Jurkat, Clone E6-1 (cell line): ENCODE measurements at places on chromosomes 7 and 10.

DNA sequence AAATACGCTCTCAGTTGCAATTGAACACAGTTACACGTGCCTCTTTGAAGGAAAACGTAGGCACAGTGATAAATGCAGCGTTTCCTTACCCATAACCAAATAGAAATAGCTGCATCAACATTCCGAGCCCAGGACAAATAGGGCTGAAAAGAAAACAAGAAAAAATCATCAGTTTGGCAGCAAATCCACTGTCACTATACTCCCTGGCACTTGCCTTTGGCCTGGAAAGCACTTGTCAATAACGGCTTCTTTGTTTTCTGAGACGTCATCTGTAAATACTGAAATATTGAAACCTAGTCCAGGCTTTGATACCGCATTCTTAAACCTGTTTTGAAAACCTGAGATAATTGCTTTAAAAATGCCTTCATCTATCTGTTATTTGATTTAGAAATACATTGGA lies 167.2 kb upstream of the AKR1E2 start:
- DNase-seq = no peak

DNA sequence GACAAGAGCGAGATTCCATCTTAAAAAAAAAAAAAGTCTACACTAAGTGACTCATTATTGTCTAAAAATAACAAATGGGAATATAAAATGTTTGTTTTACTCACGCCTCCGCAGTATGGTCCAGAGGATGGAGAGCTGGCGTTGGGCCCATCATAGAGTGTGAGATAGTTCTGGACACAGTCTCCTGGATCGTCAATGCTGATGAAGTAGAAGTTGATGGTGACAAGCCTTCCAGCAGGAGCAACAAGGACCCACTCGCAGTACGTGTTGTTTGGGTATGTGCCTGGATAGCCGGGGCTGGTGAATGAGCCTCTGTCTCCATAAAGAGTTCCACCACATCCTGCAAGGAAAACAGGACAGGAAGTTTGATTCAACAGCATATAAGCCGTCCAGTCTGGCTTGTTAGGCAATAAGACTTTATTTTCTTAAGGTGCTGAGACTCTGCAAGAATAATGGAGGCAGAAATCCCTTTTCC lies 11.5 kb upstream of the RSU1 start:
- DNase-seq = no peak

DNA sequence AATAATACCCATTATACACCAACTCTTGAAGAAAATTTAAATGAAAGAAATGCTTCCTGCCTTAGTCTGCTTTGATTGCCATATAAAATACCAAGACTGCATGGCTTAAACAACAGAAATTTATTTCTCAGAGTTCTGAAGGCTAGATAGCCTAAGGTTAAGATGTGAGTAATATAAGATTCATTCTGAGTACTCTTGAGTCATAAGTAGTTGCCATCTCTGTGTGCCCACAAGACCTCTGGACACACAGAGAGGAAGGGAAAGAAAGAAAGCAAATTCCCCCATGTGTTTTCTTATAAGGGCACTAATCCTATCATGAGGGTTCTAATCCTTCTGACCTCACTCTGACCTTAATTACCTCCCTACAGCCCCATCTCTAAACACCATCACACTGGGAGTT lies 201.2 kb downstream of the PTN start:
- no peak for DNase-seq

DNA sequence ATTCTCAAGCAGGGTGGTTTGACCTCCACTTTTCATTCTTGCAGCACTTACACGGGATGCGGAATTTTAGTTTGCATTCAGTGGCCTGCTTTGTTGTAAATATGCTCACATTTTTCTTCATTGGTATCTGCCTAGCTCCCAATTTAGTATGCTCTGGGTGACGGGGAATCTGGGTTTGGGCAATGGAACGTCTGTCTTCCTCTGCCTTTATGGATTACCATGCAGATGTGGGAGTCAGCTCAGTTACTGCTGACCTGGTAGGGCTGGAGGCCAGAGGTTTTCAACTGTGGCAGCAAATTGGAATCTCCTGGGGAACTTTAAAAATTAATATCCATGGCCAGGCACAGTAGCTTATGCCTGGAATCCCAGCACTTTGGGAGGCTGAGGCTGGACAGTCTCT lies 161.6 kb downstream of the CAMK1D start:
- DNase-seq = no peak

DNA sequence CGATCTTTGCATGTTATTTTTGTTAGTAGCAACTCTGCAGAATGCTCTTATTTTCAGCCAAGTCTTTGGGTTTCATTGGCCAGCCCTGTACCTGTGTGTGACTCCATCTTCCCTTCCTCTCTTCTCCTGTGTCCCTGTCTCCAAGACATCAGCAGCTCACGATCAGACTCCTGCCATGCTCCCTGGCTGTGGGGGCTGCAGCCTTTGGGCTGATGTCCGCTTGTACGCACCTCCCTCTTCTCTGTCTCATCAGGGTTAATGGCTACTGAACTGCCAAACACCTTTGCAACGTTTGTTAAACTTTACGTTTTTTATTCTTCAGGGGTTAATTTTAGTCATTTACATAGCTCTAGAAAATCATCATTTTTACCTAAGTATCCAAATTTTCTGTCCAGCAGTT lies 103.5 kb upstream of the RET start:
- DNase-seq = no peak

- no peak for DNase-seq
Measured at GRCh38 chr10:114391599-114391998, 12.7 kb downstream of the AFAP1L2 start.

DNA sequence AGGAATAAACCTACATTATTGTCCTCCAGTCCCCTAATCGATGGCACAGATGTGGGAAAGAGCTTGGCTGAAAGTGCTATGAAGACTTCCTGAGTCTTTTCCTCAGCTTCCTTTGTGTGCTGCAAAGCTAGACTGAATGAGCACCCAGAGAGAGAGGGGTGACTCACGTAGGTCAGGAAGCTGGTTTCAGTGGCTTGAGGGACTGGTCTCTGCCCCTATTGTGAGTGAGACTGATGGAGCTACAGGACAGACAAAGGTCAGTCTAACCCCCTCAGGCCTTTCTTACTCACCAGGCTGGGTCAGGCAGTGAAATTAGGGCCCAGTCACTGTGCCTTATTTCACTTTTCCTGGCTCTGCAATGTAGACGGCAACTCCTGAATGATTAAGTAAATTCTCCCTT lies 171.1 kb upstream of the GRB10 start:
- no peak for DNase-seq
